Hindlimb muscle (tissue), 1 donor: ENCODE measurements at places on chromosomes 11 and 22.
A peak's percentile ranks its signal among the peaks of the same experiment; 100 is the strongest.

DNA sequence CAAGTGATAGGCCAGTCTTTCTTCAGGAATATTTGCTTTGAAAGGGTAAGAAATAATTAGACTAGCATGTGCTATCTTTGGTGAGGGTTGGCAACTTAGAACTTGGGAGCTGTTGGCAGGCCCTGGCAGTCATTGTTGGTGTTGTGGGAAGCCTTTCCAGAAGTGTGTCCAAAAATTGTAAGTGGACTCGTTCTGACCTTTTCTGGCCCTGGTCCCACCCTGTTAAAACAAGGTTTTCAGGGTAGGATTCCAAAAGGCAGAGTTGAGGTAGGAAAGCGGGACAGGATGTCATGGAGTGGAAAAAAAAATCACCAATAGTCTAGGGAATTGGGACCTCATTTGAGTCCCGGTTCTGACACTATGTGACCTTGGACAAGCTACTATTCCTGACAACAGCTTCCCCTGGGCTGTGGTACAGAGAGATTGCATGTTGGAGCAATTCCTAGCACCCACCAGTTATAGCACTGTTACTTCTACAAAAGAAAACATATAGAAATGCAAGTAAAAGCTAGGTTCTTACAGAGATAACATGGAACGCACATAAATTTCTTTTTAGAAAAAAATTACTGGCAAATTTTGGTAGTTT is 299.3 kb upstream of the DDI1 start:
- DNase-seq, result no peak

GRCh38 chr22:46021577-46021976 is 44.6 kb upstream of the WNT7B start:
- DNase-seq, result no peak

DNA sequence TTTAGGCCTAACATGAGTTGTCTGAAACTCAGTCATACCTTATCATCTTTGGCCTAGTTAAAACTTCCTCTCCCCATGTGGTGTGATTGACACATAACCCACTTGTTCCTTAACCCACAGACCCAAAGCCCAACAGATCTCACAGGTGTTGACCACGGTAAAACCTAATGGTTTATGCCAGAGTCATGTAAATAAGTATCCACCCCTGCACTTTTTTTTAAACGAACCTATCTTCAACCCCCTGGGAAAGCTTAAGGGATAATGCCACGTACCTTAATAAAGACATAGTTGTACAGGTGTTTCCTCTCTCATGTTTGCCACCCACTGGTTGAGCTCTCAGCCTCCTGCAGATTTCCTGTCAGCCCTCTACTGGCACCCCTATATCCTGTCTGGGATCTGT is 709.3 kb upstream of the CCDC179 start:
- no peak for DNase-seq

DNA sequence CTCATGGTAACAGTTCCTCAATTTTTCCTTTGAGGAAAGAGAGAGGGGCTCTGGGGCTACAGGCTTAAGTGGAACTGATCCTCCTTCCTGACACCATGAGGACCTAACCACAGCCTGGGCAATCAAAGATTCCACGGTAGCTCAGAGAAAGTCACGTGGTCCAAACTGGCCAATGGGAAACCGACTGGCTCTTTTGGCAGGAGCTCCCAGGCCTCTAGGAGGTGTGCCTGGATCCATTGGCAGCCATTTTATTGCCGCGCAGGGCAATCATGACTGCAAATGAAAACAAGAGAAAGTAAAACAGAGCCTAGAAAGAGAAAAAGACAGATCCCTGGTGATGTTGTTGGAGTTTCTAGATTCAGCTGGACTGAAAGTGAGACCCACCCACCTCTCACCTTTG is 27.3 kb upstream of the ASPHD2 start:
- no peak for DNase-seq

- peak; percentile 83 for DNase-seq
These were observed at the start of gene DAGLA for GRCh38 chr11:61679893-61680621. Gene DAGLA (plus strand): TSS chr11:61680391. CDS start chr11:61720156, 39,765 bp downstream.

DNA sequence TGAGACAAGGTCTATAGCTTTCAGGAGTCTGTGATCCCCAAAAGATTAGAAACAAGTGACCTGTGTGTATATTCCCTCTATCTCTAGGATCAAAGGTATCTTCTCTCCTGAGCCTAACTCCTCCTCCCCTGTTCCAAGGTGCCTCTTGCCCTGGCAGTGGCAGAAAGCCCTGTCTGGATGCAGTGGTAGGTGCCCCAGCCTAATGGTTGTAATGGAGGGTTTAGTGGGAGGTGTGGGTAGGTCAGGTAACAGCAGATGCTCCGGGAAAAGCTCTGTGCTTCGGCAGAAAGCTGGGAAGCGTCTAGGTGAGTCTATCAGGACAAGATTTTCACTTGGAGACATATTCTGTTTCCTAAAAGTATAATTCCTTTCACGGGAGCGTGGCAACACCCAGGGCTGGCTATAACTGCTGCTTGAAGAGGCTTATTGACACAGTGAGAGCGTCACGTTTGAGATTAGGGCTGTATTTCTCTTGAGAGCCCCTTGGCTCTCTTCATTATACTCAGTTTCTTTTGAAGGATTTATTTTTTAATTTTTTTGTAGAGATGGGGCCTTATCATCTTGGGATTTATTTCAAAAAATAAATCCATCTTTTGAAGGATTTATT is 49.5 kb downstream of the PRR5L start:
- DNase-seq, result no peak

DNA sequence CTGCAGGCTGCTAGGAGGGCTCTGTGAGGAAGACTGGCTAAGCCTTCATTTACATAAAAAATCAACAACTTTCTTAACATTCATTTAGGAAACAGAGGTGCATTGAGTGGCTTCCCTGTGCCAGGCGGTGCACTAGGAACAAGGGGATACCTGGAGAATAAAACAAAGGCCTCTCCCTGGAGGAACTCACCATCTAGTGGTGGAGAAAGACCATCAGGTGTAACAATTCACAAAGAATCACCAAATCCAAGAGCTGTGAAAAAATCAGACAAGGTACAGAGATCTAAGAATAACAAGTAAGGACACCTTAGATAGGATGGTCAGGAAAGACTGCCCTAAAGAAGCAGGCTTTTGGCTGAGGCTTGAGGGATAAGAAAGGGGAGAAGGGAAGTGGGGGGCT is 40.3 kb downstream of the CSNK2A3 start:
- DNase-seq, result no peak

GRCh38 chr11:67120881-67121710 is 2.0 kb downstream of the KDM2A start:
- peak; percentile 25 for DNase-seq

GRCh38 chr11:56714206-56714605 is 15.3 kb downstream of the OR9G1 start:
- DNase-seq, result no peak

DNA sequence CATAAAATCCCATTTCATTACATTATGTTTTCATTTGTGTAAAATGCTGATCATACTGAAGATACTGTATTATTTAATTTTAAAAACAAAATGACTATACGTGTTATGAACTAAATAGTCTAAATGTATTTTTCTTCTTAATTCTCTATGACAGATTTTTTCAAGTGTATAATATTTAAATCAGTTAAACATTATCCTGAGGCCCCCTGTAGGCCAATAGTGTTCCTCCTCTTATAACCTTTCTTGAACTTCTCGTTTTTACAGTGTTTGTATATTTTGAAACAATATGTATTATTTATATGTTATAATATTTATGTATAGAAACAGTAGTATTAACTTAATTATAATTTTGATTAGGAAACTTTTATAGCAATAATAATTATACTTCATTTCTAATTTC is 151.1 kb upstream of the CHORDC1 start:
- DNase-seq, result no peak

- no peak for DNase-seq
These were observed 31.8 kb downstream of the MRGPRX1 start for GRCh38 chr11:18907391-18907790.

GRCh38 chr11:1267441-1268100 is 41.9 kb downstream of the TOLLIP start:
- DNase-seq, result no peak

- no peak for DNase-seq
These were observed 20.5 kb upstream of the RBFOX2 start for GRCh38 chr22:36048911-36049677.

DNA sequence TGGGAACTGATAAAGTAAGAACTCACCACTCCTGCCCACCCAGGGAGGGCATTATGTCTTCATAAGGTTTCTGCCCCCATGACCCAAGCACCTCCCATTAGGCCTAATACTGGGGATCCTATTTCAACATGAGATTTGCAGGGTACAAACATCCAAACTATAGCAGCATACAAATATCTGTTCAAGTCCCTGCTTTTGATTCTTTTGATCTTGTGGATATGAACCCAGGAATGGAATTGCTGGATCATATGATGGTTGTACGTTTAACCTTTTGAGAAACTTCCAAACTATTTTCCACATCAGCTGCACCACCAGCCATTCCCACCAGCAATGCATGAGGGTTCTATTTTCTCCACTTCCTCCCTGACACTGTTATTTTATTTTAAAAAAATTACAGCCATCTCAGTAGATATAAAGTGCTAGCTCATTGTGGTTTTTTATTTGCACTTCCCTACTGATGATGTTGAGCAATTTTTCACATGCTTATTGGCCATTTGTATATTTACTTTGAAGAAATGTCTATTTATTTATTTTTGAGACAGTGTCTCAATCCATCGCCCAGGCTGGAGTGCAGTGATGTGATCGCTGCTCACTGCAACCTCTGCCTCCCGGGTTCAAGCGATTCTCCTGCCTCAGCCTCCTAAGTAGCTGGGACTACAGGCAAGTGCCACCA is 7.1 kb upstream of the ATG16L2 start:
- DNase-seq, result no peak

DNA sequence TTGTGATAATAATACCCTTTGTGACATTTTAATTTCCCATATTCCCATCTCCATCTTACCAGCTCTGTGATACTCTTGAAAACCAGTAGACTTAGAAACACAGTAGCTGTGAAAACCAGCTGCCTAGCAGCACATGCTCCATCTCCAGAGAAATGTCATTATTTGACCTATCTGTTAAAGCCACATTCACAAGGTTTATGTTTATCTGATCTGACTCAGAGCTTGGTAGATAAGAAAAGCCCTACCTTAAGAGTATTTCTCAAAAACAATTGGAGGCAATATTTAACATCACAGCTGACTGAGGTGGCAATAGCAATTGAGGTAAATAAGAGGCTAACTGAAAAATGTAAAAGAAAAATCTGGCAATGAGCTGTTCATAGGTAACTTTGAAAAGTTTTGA is 8.1 kb upstream of the ANO3 start:
- no peak for DNase-seq

DNA sequence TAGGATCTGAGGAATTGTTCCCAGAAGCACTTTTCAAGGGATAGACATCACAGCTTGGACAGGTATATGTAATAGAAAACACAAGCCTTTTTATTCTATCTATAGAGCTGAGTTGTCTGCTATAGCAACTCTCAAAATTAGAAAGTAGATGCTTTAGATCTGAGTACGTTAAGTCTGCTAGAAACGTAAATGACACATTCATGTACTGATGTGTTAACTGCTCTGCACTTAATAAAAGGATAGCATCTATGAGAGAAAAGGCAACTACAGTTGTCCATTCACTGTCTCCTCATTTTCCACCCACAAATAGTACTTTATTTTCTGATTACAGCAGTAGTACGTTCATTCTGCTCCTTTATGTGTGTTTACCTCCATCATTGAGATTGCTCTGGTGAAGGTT is 6.0 kb upstream of the STT3A start:
- no peak for DNase-seq

DNA sequence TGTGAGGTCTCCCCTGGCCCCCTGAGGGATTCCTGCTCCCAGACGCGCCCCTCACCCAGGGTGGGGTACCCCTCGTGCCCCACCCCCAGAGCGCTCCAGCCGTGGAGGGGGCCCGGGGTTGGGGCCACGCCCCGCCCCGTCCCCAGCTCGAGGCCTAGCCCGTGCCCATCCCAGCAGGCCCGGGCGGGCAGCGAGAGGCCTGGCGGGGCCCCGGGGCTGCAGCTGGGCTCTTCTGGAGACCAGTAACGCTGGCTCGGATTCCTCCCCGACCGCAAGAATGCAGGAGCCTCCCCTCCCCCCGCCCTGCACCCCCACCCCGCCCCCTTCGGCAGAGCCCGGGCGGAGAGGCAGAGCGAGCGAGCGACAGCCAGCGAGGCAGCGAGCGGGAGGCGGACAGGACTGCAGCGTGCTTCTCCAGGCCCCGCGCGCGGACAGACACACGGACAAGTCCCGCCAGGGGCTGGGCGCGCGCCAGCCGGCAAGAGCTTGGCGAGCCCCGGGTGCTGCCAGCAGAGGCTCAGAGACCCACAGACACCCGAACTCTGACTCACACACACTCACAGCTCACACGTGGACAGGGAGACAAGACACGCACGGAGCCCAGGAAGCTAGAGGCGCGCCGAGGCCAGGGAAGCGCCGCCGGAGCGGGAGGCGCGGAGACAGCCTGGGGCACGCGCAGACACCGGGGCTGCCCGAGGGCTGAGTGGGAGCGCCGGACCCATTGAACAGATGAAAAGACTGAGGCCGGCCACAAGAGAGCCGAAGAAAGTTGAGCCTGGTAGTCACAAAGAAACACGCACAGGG is 15.2 kb downstream of the BCL9L start:
- DNase-seq, result peak; percentile 75

DNA sequence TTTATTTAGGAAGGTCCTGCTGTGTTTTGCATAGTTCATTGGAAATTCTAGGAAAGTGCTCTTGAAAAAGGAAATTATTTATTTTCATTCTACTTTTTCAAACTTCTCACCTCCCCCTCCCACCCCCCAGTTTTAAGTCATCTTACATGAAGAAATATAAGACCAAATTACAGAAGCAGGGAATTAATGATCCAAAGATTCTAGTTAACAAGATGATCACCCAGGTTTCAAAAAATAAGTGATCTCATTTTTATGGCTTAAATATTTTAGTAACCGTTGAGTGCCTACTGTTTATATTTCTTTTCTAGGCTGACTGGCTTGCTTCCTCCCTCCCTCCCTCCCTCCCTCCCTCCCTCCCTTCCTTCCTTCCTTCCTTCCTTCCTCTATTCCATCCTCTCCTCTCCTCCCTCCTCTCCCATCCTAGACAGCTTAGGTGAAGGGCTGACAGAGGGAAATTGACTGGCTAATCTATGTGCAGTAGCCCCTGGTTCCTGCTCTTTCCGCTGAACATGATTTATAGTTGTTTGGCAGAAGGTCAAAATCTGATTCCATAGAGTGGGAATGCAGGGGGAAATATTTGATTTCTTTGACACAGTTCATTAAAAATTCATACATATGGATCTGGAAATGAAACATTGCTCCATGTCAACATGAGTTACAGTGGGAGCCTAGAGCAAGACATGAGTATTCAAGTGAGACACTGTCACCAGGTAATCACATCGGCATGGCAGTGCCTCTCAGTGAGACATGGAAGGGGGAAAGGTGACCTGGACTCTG is 123.4 kb downstream of the COMMD9 start:
- DNase-seq, result no peak

- DNase-seq, result no peak
These were observed 332 bp downstream of the TEAD1 start for GRCh38 chr11:12674571-12674935.
